ENCODE measurements at places on chromosomes 7 and 10.
A peak's percentile ranks its signal among the peaks of the same experiment; 100 is the strongest.

- no peak for DNase-seq
- H3K36me3 ChIP-seq = no peaks in the 10 kb centered on the region
Observed at GRCh38 chr7:115113776-115114175, 191.9 kb downstream of the MDFIC start.

GRCh38 chr7:74282748-74283459 lies 6.3 kb upstream of the CLIP2 start:
- peaks cover 46% of the 10 kb centered on the region for H3K4me1 ChIP-seq
- no peaks in the 10 kb centered on the region for H3K36me3 ChIP-seq
- no peaks in the 10 kb centered on the region for H3K27me3 ChIP-seq

DNA sequence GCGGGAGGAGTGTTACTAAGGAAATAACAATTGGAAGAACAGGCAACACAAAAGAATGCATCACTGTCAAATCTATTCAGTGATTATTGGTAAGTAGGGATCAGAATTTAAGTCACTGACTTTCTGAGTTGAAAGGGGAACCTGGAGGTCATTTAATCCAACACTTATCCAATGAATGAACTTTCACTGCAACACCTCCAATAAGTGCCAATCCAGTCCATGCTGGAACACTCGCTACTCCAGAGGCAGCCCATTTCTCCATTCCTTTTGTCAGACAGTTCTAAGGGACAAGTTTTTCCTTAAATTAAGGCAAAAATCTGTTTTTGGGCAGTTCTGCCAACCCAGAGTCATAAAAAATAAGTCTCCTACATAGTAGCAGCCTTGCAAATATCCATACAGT lies 29.5 kb downstream of the FRA10AC1 start:
- H3K27me3 ChIP-seq = no peaks in the 10 kb centered on the region
- peaks cover 99% of the 10 kb centered on the region for H3K36me3 ChIP-seq
- H3K4me1 ChIP-seq = no peaks in the 10 kb centered on the region

DNA sequence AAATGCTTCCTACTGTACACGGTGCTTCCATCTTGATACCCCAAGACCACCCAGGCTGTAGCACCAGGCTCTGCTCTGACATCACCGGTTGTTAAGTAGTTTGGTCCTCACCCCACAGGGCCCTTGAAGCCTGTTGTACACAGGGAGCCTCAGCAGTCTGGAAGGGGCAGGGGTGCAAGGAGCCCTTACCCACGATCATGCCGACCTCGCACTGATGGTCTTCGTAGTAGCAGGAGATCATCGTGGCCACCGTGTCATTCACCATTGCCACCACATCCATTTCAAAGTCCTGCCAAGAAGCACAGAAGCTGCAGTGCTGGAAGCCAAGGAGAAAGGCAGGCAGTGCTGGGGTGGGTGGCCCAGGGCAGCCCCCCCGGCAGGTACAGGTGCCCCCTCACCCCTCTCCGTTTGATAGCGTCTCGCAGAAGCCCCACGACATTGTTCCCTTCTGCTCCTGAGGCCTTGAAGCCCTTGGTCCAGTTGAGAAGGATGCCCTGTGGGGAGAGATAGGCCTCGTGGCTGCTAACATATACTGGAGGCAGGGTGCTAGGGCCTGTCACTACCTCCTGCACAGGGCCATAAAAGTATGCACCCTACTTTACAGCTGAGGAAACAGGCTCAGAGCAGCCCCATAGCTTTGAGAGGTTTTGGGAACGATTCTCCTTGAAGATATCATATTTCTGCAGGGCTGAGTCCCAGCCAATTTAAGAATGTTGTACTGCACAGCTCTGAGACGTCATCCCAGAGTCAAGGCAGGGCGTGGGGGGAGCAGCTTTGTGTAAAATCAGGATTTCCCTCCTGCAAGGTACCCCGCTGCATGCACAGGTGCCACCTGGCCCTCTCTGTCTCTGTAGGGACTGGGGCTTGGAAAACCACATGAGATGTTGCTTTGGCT lies 8.7 kb upstream of the MYL7 start:
- peak; percentile 54 for DNase-seq
- H3K4me1 ChIP-seq = peaks cover 28% of the 10 kb centered on the region
- no peaks in the 10 kb centered on the region for H3K36me3 ChIP-seq
- no peaks in the 10 kb centered on the region for H3K27me3 ChIP-seq
- H3K4me3 ChIP-seq = no peak overlapping the region
- H3K27ac ChIP-seq = no peak overlapping the region

DNA sequence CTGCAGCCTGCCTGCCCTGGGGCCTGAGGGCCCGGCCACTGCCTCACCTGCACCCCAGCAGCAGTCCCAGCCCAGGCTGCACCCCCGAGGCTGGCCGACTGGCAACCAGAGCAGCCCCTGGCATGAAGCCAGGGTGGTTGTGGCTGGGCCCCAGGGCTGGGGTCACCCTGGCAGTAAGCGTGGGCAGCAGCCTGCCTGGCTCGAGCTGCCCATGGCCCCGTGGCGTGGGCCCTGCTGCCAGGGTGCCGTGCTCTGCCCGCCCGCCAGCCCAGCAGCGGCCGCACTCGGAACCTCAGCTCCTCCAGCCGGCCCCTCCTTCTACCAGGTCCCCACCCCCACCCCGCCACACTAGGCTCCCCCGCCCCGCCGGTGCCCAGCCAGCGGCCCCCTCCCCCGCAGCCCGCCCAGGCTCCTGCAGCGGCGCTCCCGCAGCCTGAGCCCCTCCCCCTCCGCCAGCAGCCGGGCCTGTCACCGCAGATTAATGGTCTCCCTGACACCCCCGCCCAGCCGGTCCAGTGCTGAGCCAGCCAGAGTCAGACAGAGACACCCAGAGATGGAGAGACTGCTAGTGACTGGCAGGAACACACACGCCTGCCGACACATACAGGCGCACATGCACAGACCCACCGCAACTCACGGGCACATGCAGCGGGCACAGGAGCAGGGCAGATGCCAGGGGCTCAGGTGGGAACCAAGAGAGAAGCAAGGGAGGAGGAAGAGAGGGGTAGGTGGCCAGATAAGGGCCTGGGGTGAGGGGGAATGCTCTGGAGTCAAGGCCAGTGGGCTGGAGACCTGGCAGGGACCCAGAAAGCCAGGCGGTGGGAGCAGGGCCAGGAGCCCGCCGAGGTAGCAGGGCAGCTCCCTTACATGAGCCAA lies 22.4 kb downstream of the KCNH2 start:
- no peaks in the 10 kb centered on the region for H3K4me1 ChIP-seq
- H3K4me3 ChIP-seq = no peak overlapping the region
- H3K27ac ChIP-seq = peak overlapping the region; percentile 37
- no peaks in the 10 kb centered on the region for H3K27me3 ChIP-seq
- no peaks in the 10 kb centered on the region for H3K36me3 ChIP-seq

DNA sequence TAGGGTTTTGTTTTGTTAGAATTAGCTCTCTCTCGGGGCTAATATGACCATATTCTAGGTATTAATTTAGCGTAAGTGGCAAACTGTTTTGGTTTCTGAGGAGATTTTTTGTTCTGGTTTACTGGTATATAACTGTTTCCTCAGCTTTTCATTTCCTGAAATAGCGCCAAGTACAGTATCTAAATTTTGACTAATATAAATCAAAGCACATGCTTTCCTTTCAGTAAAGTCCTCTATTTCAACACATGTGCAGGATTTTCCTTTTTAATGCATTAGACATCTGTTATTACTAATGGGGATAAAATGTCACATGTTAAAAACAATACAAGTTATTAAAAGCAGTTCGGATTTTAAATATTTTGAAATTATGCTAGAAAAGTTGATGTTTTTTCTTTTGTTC lies 11.3 kb downstream of the FERD3L start:
- H3K36me3 ChIP-seq = no peaks in the 10 kb centered on the region
- no peak overlapping the region for H3K4me3 ChIP-seq
- no peaks in the 10 kb centered on the region for H3K27me3 ChIP-seq
- no peaks in the 10 kb centered on the region for H3K4me1 ChIP-seq

DNA sequence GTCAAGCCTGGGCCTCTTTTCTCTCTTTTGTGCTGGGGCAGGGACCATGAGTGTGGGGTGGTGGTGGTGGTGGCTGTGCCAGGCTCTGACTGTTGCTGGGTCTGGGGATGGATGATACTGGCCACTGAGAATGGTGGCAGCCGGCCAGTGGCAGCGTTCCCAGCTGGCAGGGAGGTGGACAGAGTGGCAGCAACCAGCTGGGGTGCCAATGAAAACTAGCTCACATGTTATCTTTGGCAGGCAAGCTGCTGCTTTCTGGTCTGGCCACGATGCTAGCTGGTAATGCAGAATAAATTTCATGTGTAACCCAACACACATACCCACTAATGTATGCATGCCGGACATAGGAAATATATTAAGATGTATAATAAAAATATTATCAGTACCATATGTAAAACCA lies 95.0 kb upstream of the SLC26A5 start:
- no peaks in the 10 kb centered on the region for H3K4me1 ChIP-seq
- H3K36me3 ChIP-seq = no peaks in the 10 kb centered on the region
- no peak for DNase-seq
- no peaks in the 10 kb centered on the region for H3K27me3 ChIP-seq

- H3K27ac ChIP-seq = no peak overlapping the region
- peaks cover 35% of the 10 kb centered on the region for H3K4me1 ChIP-seq
- DNase-seq = peak; percentile 47
- no peaks in the 10 kb centered on the region for H3K27me3 ChIP-seq
- no peak overlapping the region for H3K4me3 ChIP-seq
- no peaks in the 10 kb centered on the region for H3K36me3 ChIP-seq
Observed at GRCh38 chr10:69232252-69232651, 12.1 kb downstream of the HKDC1 start.

GRCh38 chr7:8035647-8036518 lies 67.3 kb downstream of the GLCCI1 start:
- no peak for DNase-seq
- no peaks in the 10 kb centered on the region for H3K36me3 ChIP-seq
- H3K4me1 ChIP-seq = peaks cover 21% of the 10 kb centered on the region

DNA sequence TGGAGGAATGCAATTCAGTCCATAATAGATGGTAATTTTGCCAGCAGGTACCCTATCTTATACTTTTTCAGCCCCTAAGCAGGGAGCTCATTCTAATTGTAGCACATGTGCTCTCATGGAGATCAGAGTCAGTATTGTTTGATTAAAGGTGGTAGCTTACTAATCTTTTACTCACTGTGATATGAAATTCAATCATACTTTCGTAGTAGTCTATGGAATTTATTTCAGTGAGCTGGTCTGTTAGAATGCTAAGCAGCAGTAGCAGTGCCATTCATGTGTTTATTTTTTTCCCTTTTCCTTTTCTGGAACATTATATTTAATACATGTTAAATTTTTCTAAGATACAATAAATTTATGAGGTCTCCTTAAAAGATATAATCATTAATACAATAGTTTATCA lies 109.0 kb downstream of the ST7 start:
- no peaks in the 10 kb centered on the region for H3K36me3 ChIP-seq
- no peaks in the 10 kb centered on the region for H3K27me3 ChIP-seq
- DNase-seq = no peak
- no peaks in the 10 kb centered on the region for H3K4me1 ChIP-seq
- H3K4me3 ChIP-seq = no peak overlapping the region

DNA sequence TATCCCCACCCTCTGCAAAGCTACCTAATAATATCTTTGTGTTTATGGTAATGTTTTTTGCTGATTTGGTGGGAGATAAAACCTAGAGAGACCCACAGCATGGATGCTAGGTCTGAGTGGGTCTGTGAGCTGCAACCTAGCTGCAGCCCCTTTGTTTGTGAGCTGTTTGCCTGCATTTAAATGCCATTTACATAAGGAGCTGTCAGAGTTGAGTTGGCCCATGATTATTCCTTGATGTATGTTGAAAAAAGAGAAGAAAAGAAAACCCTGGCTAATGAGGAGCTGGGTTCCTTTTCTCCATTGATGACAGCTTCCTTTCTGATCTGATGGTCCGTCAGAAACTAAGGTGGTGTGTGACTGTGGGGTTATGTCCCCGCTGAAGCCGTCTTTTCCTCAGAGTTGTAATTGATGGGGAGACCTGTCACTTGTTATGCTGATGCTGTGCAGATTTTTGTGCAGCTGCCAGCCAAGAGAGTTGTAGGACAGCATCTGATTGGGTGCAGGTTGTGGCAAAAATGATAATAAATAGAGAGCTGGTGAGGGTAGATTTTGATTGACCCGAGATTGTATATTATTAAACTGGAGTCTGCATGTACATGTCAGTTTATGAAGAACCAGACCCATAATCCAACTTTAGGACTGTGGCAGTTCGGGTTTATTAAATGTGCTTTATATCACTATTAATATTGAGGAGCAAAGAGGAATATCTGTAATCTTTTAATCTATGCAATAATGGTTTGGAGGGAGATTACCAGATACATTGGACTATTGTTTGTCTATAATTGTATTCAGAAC lies 219.8 kb downstream of the AUTS2 start:
- no peak overlapping the region for H3K27ac ChIP-seq
- no peaks in the 10 kb centered on the region for H3K27me3 ChIP-seq
- H3K36me3 ChIP-seq = no peaks in the 10 kb centered on the region
- peaks cover under 1% of the 10 kb centered on the region for H3K4me1 ChIP-seq
- no peak overlapping the region for H3K4me3 ChIP-seq
- no peak for DNase-seq

GRCh38 chr10:60073781-60074656 lies 167.7 kb upstream of the CCDC6 start:
- H3K4me3 ChIP-seq = no peak overlapping the region
- H3K36me3 ChIP-seq = peaks cover 10% of the 10 kb centered on the region
- no peak overlapping the region for H3K27ac ChIP-seq
- DNase-seq = no peak
- H3K27me3 ChIP-seq = no peaks in the 10 kb centered on the region

GRCh38 chr10:132654708-132655661 lies 117.4 kb downstream of the INPP5A start:
- peaks cover 16% of the 10 kb centered on the region for H3K4me1 ChIP-seq
- no peaks in the 10 kb centered on the region for H3K27me3 ChIP-seq
- peaks cover 87% of the 10 kb centered on the region for H3K36me3 ChIP-seq

DNA sequence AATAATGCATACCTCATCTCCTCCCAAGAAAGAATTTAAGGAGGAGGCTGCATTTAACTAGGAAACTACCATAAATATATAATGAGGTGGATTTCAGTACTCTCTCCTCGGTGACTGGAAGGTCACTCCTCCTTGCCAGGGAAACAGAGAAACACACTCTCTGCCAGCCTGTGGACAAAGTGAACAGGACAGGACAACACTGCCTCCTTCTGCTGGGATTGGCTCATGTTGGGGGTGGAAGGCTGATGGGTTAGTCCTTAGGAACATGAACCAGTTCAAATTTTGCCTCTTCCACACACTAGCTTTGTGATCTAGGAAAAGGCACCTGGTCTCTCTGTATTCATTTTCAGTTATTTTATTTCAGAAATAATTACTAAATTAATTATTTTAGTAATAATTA lies 50.6 kb upstream of the STEAP4 start:
- H3K4me1 ChIP-seq = no peaks in the 10 kb centered on the region
- DNase-seq = no peak
- peak overlapping the region; percentile 83 for H3K27ac ChIP-seq
- no peaks in the 10 kb centered on the region for H3K27me3 ChIP-seq

DNA sequence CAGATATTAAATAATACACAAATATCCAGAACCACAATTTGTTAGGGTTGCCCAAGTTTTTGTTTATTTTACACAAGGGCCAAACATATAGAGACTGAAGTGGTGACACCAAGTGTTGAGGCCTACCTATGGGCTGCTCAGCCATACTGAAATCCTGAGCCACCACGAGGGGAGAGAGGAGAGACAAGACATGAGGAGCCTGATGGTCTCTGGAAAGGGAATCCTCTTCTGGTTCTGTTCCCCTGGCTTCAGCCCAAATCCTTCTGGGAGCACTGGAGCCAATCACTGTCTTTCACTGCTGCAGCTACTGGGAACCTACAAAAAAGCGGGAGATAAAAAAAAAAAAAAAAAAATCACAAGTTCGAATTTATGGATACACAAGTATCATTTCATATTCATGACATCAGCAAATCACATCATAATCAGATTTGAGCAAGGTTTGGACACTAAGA lies 1.9 kb downstream of the SKIDA1 start:
- peaks cover 66% of the 10 kb centered on the region for H3K27me3 ChIP-seq
- DNase-seq = no peak
- H3K36me3 ChIP-seq = no peaks in the 10 kb centered on the region
- peaks cover 78% of the 10 kb centered on the region for H3K4me1 ChIP-seq

GRCh38 chr7:31202801-31203200 lies 137.7 kb downstream of the NEUROD6 start:
- no peaks in the 10 kb centered on the region for H3K27me3 ChIP-seq
- H3K4me3 ChIP-seq = no peak overlapping the region
- H3K27ac ChIP-seq = no peak overlapping the region

All from spleen (tissue), 13 donors.